ENCODE measurements at places on chromosomes 4 and X.

GRCh38 chr4:181685461-181685860 lies 557.7 kb upstream of the TENM3 start:
- no peak for DNase-seq

DNA sequence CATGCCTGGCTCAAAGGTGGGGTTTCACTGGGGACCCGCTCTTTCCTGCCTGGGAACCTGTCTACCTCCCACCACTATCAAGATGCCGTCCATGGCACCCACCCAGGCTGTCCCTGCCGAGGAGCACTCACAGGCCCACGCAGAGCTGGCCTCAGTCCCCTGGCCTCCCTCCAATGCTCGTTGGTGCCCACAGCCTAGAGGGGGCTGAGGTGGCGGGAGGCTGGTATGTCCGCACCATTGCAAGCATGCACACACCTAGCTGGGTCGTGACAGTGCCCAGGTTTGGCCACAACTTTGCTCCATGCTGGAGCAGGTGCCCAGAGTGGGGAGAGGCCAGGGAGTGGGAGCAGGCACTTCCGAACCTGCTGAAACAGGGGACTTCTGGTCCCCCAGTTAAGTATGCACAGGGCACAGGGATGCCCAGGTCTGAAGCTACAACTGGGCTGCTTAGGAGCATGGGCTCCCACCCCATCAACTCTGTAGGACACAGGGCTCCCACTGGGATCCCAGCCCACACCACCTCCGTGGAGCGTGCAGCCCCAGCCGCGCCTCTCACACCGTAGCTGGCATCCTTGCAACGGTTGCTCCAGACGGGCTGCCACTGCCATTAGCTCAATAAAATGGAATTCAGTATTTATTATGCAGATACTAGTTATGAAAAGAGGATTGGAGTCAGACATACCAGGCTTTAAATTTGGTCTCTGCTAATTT lies 1376.1 kb upstream of the TENM3 start:
- DNase-seq, result no peak

- no peak for DNase-seq
These were observed 123.8 kb downstream of the LUZP4 start for GRCh38 chrX:115413246-115413878.

DNA sequence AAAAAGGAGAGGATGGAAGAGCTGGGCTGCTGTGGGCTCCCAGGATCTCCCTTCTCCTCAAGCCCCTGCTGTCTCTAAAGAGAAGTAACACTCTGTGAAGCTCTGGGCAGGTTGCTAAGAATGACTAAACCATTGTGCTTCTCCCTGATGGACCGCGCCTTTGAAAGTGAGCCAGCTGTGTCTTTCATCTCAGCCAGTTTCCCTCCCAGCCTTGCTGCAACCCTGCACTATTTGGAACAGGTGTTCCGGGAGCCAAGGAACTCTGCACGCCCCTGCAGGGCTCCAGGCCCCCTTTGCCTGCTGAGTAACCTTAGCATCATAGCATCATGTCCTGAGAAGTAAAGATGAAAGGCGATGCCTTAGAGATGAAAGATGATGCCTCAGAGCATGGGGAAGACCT lies 39.7 kb downstream of the SMIM20 start:
- DNase-seq, result no peak

DNA sequence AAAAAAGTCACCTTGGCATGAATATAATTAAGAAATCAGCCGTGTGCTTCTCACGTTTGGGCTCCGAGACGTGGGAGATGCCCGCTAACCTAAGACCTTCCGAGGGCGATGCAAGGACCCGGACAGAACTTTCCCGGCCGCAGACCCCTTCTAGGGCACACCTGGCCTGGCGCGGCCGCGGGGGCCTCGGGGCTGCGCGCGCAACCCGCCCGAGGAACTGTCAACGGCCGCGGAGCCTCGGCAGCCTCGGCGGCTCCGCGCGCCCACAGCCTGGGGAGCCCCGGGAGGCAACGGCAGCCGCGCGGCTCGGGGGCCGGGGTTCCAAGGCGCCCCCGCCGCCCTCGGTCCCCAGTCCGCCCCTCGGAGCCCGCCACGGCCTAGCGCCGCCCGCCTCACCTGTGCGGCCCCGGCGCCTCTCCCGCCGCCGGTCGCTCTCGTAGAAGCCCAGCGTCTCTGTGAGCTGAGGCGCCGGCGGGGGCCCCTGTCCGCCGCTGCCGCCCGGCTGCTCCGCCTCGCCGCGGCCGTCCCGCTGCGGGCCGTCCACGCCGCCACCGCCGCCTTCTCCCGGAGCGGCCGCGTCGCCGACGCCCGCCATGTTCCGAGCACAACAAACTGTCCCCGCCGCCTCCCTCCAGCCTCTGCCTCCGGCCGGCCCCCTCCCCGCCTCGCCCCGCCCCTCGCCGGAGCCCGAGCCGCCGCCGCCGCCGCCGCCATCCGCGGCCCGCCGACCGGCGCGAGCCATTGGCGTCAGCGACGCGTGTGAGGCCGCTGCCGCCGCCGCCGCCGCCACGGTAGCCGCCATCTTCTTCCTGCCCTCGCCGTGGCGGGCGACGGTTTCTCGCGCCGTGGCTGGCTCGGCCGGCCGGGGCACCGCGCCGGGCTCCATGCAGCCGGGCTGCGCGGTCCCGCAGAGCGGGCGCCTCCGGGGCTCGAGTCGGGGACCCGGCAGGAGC lies at the start of gene TAPT1:
Gene TAPT1 (minus strand): TSS at position 609 of the 953 bp plus-strand sequence. CDS start 14 bp downstream, at position 595.
- DNase-seq, result peak; percentile 63

DNA sequence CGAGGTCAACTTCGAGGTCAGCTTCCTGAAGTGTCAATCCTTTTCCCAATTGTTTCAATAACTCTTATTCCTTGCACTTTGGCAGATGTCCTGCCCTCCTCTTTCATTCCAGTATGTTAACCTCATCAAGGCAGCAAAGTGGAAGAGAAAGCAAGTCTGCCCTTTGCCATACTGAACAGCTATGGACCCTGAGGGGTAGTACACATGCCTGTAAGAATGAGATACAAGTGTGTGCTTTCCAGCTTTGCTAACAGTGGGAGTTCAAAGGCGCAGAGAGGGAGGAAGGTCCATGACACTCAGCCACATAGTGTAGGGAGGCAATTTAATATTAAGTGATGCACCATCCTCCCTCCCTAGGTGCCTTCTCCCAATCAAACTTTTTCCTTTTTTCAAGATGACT lies 96.4 kb upstream of the ZCCHC13 start:
- DNase-seq, result no peak
